ENCODE measurements at places on chromosomes 13 and 19. TPM values are rescaled to one million over a fixed set of nuclear protein-coding genes. Genes with fewer than 3 reads are reported as not detected.

CFAP97D2 gene
- not detected for total RNA-seq

DNA sequence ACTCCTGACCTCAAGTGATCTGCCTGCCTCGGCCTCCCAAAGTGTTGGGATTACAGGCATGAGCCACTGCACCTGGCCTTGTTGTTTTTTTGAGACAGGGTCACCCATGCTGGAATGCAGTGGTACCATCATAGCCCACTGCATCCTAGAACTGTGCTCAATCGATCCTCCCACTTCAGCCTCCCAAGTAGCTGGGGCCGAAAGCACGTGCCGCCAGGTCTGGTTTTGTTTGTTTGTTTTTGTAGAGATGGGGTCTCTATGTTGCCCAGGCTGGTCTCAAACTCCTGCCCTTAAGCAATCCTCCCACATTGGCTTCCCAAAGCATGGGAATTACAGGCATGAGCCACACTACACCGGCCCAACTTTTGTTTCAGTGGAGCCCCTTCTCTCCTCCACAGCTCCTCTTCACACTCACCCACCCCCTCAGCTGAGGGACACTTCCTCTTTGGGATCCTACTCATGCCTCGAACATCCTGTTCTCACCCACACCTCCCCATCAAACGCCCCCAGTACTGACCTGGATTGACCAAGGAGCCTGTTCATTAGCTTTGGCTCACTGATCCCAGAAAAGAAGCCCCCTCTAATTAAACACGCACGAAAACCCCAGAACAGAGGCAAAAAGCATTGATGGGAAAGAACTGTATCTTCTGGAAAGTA, 12.8 kb upstream of the CERS4 start:
- no peak for DNase-seq

DNA sequence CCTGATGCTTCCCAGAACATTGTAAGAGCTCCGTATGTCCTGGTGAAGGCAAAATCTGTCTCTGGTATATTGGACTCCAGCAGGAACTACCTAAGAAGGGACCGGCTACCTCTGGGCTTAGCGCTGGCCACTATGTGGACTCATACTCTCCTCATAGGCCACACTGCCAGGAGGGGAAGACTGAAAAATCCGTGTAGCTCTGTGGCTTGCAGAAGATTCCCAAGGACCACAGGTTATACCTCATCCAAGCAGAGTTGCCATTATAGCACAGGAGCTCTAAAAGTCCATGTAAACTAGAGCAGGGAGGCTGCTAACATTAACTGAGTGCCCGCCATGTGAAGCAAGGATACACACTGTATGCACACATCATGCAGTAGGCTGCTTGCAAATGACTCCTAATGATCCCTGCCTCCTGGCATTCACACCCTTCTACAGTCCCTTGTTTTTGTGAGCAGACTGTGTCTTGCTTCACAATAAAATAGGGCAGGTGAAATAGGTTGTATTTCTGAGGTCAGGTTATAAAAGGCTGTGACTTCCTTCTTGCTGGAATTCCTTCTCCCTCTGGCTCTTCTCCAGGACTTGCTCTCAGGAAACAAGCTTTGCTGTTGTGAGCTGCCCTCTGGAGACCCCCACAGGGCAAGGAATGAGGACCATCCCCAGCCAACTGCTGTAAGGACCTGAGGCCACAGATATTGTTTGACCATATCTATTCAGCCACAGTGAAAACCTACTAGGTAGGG, 192.6 kb upstream of the UBL3 start:
- DNase-seq: no peak

DNA sequence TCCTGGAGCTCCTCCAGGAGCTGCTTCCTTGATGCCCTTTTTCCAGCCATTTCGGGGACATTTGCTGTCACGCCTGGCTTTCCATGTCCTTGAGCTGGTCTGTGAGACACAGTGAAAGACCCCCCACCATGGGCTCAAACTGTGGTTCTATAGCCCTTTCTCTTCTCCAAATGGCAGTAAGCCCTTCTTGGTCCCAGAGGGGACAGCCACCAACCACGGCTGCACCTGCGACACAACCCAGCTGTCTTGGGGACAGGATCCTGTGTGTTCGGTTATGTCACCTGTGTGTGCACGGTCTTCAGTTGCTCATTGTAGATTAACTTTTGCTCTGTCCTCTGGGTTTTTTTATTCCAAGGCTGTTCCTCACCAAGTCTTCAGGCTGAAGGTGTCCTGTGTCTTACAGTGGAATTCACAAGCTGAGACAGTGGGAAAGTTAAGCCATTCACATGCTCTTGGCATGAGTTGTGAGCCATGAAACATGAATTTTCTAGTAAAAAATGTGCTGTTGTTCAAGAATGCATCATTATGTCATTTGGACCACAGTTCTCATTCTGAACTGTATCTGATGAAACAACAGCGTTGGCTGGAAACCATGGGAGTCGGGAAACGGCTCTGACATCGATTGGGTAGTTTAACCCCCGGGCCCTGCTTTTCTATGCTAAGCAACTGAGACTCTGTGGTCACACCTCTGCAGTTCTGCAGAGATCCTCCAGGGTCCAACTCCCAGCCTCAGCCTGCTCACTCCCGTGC, 129.5 kb upstream of the MCF2L start:
- DNase-seq: no peak

RINL gene
- total RNA-seq: 6.4 TPM

- no peak for DNase-seq
Observed at GRCh38 chr13:19185865-19186645, 4.4 kb upstream of the TUBA3C start.

GRCh38 chr19:5697890-5698634, 8.0 kb downstream of the RPL36 start:
- DNase-seq: no peak

DNA sequence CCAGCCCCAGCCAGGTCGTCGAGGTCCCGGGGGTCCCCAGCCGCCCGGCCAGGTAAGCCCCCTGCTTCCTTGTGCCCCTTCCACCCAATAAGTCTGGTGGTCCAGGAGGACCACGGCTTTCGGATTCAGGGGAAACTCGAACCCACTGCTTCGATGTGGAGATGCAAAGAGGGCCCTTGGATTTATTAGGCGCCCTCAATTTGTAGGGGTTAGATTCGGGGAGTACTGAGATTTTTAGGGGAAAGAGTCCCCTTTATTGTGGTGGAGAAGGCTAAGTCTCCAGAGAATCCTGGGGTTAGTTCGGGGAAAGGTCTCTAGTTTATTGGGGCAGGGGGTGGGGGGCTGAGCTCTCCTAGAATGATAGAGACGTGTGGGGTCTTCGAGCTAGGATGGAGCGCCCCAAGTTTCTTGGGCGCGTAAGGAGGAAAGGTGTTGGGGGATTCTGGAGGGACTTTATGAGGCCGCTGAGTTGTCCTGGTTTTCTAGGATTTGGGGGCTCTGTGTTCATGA, 3.8 kb upstream of the LTBP4 start:
- DNase-seq: no peak

All from H9 (cell line).